Hematopoietic multipotent progenitor cell treated with erythropoietin and hydrocortisone succinate and interleukin-3 and kit ligand, for 15 days (in vitro differentiated cells): ENCODE measurements at places on chromosomes 5 and 9.

- DNase-seq, result peak; percentile 94
Observed at GRCh38 chr5:68290260-68290674, 74.7 kb downstream of the PIK3R1 start.

DNA sequence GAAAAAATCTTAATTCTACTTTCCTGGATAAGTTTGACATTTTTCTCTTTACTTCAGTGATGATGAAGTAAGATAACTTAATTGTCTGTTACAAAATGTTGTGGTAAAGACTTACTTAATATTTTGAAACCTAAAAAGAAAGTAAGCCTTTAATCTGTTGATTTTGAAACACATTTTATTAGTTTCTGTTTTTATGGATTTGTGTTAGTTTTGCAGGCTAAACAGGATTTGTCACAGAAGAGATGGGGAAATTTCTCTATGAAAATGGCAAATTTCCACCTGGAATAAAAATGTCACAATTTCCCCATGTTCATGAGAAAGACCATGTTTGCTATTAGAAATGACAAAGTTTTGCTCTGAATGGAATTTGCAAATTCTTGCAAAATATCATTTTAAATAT is 237.1 kb downstream of the RFX3 start:
- no peak for DNase-seq

DNA sequence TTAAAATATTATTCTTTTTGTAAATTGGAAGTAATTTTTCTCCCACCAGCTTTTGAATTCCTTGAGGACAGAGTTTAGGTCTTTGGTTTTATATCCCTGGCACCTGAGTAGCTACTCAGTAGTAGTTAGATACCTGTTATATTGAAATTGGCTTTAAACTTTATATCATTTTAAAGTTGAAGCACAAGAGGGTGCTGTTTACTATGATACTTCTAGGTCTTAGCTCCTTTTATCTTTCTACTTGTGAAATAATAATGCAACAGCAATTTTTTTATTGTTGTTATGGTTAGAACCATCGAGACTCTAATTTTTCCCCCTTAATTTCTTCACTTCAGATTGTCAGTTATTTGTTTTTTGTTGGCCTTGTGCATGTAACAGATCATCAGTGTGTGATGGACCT is 46.3 kb downstream of the AP3S1 start:
- no peak for DNase-seq

DNA sequence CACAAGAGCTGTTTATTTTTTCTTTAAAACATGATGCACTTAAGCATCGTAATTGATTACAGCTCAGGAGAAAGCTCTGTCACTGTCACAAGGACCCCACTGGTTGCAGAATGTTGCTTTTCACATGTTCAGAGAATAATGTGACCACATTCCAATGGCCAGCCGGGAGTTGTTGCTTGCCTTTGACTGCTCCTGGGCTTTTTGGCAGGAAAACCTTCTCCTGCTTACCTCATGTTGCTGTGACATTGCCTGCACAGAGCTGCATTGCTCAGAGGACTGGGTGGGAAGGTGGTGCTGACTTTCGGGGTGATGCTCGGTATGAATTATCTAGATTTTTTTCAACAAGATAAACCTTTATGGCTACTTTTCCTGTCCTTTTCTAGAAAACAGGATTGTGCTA is 88.2 kb downstream of the PALM2AKAP2 start:
- no peak for DNase-seq

- DNase-seq, result no peak
Observed at GRCh38 chr9:109341561-109341960, 20.7 kb upstream of the EPB41L4B start.

- peak; percentile 41 for DNase-seq
Observed at GRCh38 chr5:180525399-180525798, 31.2 kb downstream of the CNOT6 start.

DNA sequence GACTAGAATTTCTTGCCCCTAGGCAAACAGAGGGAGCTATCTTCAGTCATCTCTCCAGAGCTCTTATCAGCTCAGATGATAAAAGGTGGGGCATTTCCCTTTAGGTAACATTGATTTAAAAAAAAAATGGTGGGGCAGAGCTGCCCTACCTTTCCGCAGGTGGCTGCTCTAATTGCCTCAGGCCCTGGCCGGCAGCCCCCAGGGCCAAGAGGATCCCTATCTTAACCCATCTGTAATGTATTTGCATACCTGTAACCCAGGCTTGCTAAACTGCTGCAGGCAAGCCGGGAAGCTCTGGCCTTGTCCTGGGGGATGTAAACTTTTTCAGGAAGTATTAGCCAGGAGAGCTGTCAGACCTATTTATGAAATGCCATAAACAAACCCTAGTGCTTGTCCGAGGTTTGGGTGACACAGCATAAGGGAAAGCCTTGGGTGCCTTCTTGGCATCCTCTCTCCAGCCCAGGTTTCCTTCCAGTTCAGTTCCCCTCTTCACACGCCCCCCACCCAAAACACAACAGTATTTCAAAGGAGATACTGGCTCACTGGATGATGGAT is 20.9 kb upstream of the ZSWIM6 start:
- no peak for DNase-seq
